ENCODE measurements at places on chromosomes 6 and 20.

DNA sequence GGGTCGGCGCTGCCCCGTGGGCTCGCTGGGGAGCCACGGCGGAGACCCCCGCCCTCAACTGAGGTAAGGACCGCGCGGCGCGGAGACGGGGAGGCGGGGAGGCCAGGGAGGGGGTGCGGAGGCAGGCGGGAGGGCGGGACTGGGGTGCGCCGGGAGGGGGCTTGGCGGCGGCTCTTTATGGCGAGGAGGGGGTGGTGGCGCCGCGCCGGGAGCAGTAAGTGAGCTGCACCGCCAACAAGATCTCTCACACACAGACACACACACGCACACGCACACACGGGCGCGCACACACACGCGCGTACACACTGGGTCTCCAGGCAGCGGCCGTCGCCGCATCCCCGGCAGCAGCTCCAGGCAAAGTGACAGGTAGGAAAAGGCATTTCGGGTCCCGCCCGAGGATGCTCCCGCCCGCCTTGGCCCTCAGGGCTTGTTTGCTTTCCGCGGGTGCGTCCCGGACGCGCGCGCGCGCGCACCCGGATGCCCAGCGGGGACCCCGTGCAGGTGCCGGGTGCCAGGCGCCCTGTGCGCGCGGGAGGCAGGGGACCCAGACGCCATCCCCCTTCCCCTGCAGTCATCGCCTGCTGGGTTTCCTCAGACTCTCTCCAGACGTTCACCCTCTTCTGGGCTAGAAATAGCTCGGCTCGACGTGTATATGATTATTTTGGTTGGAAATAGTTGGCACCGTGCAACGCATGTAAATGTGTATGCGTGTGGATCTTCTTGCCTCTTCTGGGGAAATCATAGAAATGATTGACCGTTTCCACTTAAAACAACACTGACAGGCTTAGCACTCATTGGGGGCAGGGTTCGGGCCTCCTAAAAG is at the start of gene PLCB4:
TSS of gene PLCB4 (plus strand) at position 247 of the 823 bp plus-strand sequence. CDS start 238,728 bp downstream, outside the sequence.
- no peak for DNase-seq

GRCh38 chr6:167574431-167575151 is 249.7 kb downstream of the TTLL2 start:
- DNase-seq = no peak

GRCh38 chr20:33025318-33025876 is 6.1 kb upstream of the BPIFB6 start:
- DNase-seq = no peak

DNA sequence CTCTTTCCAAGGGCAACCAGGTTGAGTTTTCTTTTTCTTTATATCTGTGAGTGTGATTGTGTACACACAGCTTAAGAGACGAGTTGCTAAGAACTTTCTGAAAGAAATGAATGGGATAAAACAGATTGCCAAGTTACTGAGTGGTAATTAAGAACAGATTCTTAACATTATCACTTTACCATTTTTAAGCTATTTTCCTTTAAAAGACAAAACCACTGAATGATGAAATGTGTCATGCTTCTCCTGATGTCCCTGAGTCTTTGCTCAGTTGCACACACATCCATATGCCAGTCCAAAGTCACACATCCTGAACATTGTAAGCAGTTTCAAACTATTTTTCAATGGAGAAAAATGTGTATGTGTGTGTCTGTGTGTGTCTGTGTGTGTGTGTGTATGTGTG is 5.5 kb upstream of the DAAM2 start:
- DNase-seq = no peak

DNA sequence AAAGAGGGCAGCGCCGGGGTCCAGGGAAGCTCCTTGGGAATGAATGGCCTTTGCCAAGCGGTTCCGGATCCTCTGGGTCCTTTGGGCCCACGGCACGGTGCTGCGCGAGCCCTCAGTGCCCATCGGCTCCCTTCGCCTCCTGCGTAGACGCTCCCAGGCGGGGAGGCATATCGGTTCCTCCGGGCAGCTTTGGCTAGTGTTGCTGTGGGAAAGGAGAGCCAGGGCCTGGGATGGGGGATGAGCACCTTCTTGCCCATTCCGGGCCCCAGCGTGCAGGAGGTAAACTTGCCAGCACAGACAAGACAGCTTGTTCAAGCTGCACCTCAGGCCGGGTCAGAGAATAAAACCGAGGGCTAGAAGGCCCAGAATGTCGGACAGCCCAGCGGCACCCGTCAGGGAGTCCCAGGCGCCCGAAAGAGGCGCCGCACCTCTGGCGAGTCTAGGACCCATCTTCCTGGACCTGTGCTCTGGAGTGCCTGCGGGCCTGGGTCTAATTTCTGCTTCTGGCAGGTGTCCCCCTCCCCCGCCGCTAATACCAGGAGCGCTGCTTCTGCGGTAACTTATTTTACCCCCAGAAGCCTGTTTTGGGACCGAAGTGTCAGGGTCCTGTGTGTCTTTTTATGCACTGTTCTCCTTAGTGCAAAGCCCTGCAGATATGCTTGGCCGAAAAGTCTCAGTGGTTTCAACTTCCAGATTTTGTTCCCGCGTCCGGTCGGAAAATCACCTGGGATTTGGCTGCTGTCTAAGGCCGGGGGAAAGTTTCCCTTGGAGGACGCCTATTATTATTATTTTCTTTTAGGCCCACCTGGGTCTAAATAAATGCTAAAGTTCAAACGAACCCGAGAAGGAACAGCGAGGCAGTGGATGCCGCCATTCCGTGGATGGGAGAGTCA is 1.7 kb upstream of the TFAP2C start:
- no peak for DNase-seq

DNA sequence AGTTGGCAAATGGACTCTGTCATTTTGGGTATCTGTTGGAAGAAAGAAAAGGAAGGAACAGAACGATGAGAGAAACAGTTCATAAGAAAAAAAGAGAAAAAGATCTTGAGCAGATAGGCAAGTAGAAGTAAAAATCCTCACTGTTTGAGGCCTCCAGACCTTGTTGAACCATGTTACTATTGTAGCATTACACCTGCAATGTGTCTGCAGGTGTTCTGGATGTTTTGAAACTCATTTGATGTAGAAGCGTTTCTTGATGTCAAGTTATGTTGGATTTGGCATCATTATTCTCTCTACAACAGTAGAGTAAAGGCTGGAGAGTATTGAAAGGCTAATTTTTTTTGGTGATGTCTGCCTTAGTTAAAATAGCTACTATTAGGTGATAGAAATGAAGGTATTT is 108.7 kb downstream of the CARMIL1 start:
- no peak for DNase-seq

DNA sequence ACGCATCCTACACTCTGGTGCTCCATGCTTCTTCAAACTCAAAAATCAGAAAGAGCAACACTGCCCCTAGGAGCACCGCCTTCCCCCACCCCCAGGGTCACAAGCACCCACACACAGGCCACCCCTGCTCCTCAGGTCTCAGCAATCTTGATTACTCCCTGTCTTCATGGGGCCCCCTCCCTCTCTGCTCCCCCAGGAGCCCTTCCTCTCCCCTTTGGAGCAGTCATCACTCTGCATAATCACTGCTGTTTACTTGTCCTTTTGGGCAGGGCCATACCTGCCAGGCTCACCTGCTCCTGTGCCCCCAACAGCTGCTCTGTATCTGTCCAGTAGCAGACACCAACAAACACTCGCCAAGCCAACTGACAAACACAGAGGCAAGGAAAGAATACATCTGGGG is 7.6 kb upstream of the SYNDIG1 start:
- no peak for DNase-seq

DNA sequence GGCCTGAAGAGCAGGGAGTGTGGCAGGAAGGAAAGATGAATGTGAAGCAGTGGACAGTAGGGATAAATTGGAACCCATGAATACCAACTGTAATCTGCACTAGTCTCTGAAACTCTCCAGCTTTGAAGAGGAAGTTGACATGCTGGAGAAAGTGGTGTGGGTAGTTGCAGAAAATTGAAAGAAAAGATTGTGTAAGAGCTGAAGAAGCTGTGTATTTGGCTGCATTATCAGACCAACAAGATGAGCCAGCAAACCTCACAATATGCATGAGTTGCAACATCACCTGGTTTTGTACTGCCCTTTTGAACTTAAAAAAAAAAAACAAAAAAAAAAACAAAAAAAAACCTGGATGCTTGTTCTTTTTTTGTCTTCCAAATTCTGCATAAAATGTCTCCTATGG is 921.9 kb upstream of the EYS start:
- no peak for DNase-seq

GRCh38 chr6:102488729-102489128 is 1095.2 kb downstream of the GRIK2 start:
- no peak for DNase-seq

- no peak for DNase-seq
These were observed 42.0 kb downstream of the UQCC1 start for GRCh38 chr20:35369804-35370203.

DNA sequence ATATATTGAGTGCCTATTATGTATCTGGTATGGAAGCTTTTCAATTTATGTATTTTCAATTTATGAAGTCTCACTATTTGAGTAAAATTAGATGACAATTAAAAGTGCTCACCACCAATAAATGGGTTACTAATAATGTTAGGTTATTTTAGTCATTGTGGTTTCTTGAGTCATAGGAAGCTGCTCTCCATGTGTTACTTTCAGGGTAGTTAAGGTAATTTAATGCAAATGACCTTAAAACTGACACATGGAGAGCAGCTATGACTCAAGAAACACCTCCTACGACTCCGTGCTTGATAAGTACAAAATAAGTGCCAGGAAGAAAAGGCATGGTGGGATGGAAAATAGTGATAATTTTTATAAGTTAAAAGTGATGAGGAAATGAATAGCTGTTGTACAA is 16.5 kb upstream of the TINAG start:
- DNase-seq = no peak

GRCh38 chr20:12199703-12200102 is 282.0 kb downstream of the BTBD3 start:
- no peak for DNase-seq

DNA sequence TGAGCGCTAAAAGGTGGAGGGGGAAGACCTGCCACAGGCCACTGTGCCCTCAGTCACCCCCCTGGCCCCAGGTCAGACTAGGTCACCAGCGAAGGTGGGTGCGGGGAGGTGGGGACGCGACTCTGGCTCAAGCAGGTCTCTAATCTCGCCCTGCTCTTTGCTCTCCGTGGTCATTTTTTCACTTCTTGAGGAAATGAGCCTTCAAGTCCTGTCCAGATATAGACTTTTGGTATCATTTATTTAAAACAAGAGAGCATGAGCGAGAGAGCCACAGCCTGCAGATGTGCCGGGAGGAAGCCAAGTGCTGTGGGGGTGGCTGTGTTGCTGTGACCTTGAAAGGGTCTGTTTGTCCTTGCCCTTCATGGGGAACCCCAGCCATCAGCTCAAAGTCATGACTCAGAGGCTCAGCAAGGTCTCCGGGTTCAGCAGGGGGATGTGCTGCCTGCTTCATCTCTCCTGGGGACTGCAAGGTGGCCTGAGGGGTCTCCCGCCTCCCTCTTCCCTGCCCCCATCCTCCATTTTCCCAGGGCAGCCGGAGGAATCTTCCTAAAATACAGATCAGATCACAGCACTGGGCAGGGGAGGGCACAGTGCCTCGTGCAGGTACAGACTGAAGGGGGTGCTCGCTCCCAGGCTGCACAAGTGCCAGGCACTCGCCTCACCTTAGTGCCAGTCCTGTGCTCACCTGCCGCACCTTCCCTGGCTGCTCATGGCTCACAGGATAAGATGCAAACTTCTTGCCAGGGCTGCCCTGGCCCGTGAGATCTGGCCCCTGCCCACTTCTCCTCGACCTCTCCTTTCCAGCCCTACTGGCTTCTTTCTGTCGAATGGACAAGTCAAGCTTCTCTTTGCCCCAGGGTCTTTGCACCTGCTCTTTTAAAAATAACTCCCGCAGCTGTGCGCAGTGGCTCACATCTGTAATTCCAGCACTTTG is 26.5 kb downstream of the SULF2 start:
- no peak for DNase-seq

DNA sequence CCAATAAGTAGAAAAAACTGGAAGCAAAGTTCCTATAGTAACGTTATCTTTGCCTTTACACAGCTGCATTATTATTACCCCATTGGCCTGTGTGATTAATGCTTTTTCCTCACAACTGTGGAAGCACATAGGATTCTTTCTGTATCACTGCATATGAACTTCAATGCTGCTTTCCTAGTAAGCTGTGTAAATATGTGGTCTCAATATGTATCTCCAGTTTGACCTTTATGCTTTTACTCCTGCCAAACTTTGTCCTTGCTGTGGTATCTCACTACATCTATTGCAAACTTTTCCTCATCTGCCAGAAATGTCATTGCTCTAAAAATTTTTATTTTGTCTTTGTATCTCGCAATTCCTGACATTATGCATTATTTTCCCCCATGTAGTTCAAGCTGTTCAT is 168.6 kb downstream of the ZFAND3 start:
- no peak for DNase-seq

DNA sequence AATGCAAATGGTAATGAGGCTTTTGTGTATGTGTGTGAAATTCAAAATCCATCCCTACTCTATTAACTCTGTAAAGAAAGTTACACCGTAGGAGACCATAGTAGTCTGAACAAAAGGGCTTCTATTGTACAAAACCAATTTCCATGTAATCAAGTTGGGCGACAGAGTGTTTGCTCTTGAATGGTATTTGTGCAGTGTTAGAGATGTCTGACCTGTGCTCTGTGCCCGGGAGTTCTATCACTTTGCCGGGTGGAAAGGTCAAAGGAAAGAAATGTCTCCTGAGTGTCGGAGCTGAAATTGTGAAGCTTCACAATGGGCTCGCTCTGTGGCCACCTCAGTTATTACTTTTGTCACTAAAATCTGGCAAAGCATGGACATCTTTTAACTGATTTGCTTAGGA is 312.0 kb downstream of the SAMD5 start:
- DNase-seq = no peak

- no peak for DNase-seq
These were observed 1.2 kb downstream of the DCBLD1 start for GRCh38 chr6:117483645-117484016.

- DNase-seq = no peak
These were observed 115.7 kb downstream of the PRIM2 start for GRCh38 chr6:57432919-57433684.

All from activated effector memory CD4-positive, alpha-beta T cell treated with Interleukin-2 at 50 U/mL for 16 hours (primary cell).